ENCODE measurements at places on chromosomes 2 and 18. TPM values are rescaled to one million over a fixed set of nuclear protein-coding genes. Genes with fewer than 3 reads are reported as not detected.

MC4R gene
- total RNA-seq = not detected

COLEC11 gene
- total RNA-seq = 2.4 TPM

CYP27A1 gene
- 8.0 TPM for total RNA-seq

KCNG2 gene
- not detected for total RNA-seq
